Activated CD4-positive, CD25-positive, alpha-beta regulatory T cell (primary cell): ENCODE measurements at places on chromosomes 11 and 22.

DNA sequence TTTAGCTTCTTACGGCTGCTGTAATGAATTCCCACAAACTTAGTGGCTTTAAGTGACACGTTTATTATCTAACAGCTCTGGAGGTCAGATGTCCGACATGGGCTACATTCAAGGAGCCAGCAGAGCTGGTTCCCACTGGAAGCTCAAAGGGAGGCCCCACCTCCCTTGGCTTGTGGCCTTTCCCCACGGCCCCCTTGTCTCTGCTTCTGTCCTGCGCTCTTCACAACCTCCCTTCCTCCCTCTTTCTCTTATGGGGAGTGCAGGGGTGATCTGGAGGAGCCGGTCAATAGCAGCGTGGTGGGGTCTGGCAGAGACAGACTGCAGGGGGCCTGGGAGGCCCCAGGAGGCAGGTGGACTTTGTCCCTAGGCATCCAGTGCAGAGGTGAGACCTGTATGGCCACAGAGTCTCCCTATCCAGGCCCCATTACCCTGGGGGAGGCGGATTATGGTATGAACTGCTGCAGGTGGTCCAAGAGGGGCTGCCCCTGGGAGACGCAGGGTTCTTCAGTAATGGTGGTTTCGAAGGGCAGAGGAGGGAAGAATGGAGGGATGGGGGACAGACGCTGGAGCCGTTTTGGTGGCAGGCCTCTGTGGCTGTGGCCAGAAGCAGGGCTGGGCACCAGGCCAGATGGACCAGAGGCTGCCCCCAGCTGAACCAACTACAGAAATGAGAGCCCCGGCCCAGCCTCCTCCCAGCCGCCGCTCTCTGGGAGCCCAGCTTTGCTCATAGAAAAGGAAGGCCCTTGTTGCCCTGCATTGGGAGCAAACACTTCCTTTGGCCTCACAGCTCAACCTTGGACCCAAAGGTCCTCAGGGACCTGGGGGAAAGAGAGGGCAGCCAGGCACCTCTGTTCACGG, 30.7 kb upstream of the KCNQ1OT1 start:
- DNase-seq = no peak

- DNase-seq = no peak
These were observed 312.9 kb downstream of the MN1 start for GRCh38 chr22:27488456-27489177.

- DNase-seq = no peak
These were observed 150.0 kb upstream of the SYT13 start for GRCh38 chr11:45436118-45436517.

DNA sequence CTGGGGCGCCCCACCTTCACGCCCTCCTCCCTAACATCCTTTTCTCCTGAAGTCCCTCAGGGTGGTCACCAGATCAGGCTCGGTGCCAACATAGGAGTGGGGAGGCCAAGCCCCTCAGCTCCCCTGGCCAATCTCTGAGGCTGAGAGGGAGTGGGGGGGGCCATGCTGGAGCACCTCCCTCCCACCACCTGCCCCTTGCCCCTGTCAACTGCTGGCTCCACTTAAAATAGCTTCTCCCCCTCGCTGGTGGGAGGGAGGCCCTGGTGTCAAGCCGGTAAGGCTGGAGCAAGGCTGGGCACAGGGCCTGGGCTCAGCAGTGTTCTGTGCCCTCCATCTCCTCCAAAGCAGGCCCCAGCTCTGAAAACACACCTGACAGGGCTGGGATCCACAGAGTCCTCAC, 4.9 kb downstream of the PLXNB2 start:
- no peak for DNase-seq

GRCh38 chr11:60919956-60920355, 4.3 kb upstream of the TMEM132A start:
- DNase-seq = no peak

DNA sequence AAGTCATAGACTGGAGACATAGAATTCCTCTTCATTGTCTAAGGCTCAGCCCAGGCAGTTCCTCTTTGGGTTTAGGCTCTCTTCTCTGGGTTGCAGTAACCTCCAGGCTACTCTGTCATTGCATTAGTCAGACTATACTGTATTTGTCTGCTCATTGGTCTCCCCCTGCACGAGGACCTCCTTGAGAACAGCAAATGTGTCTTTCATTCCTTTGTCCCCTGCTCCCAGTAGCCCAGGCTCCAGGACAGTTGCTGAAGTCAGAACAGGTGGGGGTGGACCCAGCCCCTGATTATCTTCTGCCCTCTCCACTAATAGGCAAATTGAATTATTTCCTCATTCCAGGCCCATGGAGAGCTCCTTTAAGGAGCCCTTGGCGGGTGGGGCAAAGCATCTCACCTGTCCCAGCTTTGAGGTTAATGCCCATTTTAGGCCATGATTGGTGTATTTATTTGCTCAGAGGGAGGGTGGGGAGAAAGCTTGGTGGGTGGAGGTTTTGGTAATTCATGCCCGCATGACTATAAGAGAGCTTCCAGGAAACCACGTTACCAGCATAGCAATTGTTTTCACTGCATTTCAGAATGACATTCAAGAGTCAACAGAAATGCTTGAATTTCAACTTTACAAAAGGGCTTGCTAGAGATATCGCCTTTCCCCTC, 40.9 kb downstream of the NAV2 start:
- DNase-seq = no peak

DNA sequence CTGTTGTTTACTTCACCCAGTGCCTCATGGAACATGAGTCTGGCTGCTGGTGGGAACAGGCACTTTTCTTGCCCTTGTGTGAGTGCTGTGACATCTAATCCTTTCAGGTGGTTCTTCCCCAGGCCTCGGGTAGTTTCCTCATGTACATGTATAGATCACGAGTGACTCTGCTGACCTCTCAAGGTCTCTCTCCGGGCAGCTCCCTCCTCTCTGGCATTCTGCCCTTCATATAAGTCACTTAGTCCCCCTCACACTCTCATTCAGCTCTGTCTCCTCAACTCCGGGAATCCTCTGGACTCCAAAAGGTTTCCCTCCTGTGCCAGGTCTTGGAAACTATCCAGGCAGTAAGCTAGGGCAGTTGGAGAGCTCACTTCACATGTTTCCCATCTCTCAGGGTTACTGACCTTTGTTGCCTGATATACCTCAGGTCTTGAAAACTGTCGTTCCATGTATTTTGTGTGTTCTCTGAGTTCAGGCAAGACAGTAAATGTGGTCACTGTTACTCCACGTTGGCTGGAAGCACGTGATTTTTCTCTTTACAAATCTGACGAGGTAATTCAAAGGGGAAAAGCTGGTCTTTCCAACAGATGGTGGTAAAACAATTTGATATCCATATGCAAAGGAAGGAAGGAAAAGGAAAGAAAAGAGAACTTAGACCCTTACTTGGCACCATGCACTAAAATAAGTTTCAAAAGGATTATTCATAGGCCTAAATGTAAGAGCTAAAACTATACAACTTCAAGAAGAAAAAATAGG, 40.5 kb upstream of the PITPNB start:
- no peak for DNase-seq

GRCh38 chr11:113392236-113392921, 4.8 kb downstream of the ANKK1 start:
- DNase-seq = no peak

- no peak for DNase-seq
These were observed 629 bp downstream of the TTLL8 start for GRCh38 chr22:50057278-50058060.
